Gastroesophageal sphincter (tissue), 4 donors: ENCODE measurements at places on chromosomes 12 and 14.
A peak's percentile ranks its signal among the peaks of the same experiment; 100 is the strongest.

GRCh38 chr12:122875590-122876220, 20.2 kb downstream of the VPS37B start:
- no peak for ATAC-seq

GRCh38 chr14:65296402-65296801, 116.1 kb upstream of the FUT8 start:
- no peak for ATAC-seq

GRCh38 chr12:106945261-106945851, 10.4 kb upstream of the TMEM263 start:
- ATAC-seq = no peak

DNA sequence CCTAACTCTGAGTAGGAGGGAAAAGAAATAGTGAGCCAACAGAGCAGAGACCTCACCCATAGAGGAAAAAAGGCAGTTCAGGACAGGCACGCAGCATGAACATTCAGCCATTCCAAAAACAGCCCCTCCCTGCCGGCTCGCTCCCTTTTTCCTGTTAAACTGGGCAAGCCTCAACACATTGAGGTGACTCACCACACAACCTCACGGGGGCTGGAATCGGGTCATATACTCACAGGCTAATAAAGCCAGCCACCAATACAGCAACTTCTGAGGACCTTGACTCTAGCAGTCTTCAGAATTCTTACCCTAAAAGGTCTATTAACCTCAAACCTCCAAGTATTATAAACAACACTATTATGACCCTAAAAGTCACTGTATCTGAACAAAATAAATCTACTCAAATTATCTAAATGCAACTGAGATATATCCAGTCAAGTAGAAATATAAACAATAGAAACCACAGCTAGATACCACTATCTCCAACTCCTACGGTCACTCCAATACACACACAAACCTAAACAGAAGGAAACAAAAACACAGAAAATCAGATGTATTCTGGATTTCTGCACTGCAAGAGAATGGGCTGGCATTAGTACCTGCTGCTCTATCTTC, 6.3 kb downstream of the YBX3 start:
- peak; percentile 92 for ATAC-seq

GRCh38 chr12:103016381-103016780, 58.9 kb downstream of the ASCL1 start:
- no peak for ATAC-seq

DNA sequence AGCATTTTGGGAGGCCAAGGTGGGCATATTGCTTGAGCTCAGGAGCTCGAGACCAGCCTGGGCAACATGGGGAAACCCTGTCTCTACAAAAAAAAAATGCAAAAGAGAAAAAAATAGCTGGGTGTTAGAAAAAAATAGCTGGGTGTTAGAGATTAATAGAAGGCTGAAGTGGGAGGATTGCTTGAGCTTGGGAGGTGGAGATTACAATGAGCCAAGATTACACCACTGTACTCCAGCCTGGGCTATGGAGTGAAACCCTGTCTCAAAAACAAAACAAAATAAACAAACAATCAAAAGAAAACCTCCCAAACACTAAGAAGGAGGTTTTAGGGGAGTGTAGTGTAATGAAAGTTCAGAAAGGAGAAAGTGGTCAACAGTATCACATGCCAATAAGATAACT, 202.1 kb downstream of the FLRT2 start:
- no peak for ATAC-seq

GRCh38 chr14:82411298-82411697, 877.6 kb upstream of the SEL1L start:
- ATAC-seq = no peak

DNA sequence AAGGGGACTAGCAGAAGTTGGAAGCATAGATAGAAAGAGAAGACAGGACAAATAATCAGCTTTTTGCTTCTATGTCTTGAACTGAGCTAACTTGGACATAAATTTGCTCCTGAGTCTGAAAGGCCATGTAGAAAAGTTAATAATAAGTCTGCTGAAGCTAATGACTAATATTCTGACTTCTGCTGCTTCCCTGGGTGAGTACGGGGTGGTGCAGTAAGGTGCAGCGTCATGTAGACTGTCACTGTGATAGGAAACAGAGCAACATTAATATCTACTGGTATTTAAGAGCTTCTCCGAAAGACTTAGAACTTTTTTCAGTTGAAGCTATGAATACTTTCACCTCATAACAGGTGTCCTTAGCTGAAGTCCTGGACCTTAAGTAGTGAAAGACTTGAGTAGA, 34.1 kb upstream of the CPM start:
- ATAC-seq = no peak

GRCh38 chr12:117119592-117120198, 20.5 kb upstream of the TESC start:
- peak; percentile 65 for ATAC-seq

GRCh38 chr12:77204083-77204482, 138.7 kb upstream of the E2F7 start:
- ATAC-seq = no peak

DNA sequence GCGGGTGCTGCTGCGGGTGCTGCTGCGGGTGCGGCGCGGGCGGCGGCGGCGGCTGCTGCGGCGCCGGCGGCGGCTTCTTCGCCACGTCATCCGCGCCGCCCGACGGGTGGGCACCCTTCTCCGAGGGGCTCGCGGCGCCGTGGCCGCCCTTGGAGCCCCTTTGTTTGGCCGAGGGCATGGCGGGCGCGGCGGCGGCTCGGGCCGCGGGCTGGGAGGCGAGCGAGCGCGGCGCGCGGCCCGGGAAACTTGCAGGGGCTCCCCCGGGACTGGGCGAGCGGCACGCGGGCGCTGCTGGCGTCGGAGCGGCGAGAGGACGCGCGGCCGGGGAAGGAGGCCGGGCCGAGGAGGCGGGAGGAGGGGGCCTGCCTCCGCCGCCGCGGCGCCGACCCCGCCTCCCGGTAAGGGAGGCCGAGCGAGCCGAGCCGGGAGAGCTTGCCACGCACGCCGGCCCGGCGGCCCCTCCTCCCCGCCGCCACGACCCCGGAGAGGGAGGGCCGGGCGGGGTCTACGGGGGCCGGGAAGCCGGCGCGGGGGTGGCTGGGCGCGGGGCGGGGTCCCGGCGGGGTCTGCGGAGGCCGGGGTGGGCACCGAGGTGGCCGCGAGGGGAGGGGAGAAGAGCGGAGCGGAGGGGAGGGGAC, at the start of gene CKAP4:
Gene CKAP4, minus strand, starts transcription at position 347 of the 638 bp plus-strand sequence. Its CDS starts 169 bp downstream, at position 178.
- peak; percentile 91 for ATAC-seq

GRCh38 chr12:105107171-105107493, 399 bp upstream of the WASHC4 start:
- peak; percentile 54 for ATAC-seq

- peak; percentile 78 for ATAC-seq
These were observed 185.6 kb upstream of the ARID2 start for GRCh38 chr12:45543887-45544286.

DNA sequence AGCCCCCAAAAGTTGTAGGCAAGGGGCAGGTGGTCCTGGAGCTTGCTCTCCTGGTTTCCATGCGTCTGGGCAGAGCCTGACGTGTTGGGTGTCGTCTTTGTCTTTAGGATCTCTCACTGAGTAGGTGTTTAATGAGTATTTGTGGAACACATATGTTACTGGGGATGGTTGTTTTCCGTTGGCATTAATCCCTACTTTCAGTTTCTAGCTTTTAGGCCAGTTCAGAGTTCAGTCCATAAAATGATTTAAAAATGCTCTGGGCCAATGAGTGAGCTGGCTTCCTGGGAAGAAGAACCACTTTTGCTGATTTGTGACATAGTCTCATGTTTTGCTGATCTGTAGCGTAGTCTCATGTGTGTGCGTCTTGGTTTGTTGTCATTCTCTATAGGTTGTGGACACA, 10.9 kb downstream of the AACS start:
- no peak for ATAC-seq

- ATAC-seq = no peak
These were observed 644 bp downstream of the NAB2 start for GRCh38 chr12:57089271-57090245.

GRCh38 chr12:130983328-130984017, 29.8 kb downstream of the ADGRD1 start:
- peak; percentile 85 for ATAC-seq

GRCh38 chr12:46535907-46536306, 163.3 kb upstream of the SLC38A2 start:
- ATAC-seq = no peak

- no peak for ATAC-seq
These were observed 461.0 kb downstream of the ADAMTS20 start for GRCh38 chr12:43090981-43091380.

GRCh38 chr12:95411466-95411865, 62.5 kb upstream of the METAP2 start:
- ATAC-seq = no peak

- peak; percentile 16 for ATAC-seq
These were observed 87.1 kb upstream of the FOXN3 start for GRCh38 chr14:89504091-89504490.

GRCh38 chr14:73887318-73887616, 608 bp downstream of the ZNF410 start:
- no peak for ATAC-seq

DNA sequence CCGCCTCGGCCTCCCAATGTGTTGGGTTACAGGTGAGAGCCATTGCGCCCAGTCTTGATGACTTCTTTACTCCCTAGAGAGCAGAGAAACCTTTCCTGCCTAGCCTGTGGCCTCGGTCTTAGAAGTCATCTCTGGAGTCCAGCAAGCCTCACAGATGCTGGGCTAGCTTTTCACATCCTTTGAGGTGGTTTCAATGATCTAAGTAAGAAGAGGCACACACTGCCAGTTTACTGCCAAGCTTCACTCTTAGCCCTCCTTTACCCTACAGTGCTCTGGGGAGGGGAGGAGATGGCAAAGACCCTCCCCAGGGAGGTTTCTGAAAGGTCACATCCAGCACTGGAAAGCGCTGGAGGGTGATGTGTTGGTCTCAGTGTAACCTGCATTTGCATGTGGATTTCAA, 304.8 kb downstream of the PCNX1 start:
- ATAC-seq = no peak

DNA sequence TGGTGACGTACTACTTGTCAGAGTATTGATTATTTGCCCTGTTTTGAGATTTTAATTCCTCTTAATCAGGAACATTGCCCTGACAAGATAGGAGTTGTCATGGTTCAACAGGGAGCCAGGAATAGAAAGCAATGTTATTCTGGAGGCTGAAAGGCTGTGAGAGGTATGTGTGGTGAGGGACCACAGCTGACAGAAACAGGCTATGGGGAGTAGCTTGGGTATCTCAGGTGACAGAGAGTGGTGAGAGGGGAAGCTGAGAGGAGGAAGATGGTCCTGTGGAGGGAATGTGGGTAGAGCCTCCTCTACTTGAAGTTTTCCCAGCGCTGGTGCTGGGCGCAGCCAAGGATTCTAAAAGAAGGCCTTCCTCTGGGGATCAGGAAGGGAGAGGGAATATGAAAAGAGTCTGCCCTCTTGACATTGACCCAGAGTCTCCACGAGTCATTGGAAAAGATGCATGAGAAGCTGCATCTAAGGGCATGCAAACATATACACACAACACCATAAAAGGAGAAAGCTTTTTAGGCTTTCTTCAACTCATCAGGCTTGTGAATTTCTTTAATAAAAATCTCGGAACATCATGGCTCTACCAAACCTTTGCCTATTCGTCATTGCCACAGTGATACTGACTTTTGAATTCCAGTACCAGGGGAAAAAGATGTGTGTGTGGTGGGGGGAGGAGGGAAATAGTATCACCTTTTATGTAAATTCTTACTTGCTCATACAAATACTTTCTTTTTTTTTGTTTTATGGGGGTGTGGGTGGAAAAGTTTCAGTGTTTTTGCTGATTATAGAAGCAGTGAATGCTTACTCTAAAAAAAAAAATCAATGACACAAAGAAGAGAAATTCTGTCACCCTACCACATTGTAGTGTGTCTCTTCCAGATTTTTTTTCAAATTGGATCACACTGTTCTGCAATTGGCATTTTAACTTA, 39.9 kb upstream of the DHRS7 start:
- no peak for ATAC-seq

- ATAC-seq = no peak
These were observed 785 bp upstream of the LHX5 start for GRCh38 chr12:113472191-113473121.

DNA sequence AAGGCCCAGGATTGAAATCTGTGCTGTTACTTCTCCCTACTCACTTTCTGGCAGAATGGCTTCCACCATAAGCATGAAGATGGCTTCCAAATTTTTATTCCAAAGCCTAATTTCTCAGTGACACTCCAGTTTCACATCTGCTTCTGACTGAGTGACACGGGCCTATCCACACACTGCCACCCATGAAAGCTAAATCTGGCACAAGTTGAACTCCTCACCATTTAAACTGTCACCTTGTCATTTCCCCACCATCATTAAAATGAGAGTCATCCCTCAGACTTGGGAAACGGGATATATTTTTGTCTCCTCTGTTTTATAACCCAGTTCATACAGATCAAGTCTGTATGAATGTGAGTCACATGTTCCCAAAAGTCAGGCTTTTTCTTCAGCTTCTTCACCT, 77.1 kb downstream of the MGST1 start:
- ATAC-seq = no peak

DNA sequence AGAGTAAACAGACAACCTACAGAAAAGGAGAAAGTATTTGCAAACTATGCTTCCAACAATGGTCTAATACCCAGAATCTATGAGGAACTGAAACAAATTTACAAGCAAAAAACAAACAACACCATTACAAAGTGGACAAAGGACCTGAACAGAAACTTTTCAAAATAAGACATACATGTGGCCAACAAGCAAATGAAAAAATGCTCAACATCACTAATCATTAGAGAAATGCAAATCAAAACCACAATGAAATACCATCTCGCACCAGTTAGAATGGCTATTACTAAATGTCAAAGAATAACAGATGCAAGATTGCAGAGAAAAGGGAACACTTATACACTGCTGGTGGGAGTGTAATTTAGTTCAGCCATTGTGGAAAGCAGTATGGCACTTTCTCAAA, 125.8 kb downstream of the C12orf42 start:
- no peak for ATAC-seq

DNA sequence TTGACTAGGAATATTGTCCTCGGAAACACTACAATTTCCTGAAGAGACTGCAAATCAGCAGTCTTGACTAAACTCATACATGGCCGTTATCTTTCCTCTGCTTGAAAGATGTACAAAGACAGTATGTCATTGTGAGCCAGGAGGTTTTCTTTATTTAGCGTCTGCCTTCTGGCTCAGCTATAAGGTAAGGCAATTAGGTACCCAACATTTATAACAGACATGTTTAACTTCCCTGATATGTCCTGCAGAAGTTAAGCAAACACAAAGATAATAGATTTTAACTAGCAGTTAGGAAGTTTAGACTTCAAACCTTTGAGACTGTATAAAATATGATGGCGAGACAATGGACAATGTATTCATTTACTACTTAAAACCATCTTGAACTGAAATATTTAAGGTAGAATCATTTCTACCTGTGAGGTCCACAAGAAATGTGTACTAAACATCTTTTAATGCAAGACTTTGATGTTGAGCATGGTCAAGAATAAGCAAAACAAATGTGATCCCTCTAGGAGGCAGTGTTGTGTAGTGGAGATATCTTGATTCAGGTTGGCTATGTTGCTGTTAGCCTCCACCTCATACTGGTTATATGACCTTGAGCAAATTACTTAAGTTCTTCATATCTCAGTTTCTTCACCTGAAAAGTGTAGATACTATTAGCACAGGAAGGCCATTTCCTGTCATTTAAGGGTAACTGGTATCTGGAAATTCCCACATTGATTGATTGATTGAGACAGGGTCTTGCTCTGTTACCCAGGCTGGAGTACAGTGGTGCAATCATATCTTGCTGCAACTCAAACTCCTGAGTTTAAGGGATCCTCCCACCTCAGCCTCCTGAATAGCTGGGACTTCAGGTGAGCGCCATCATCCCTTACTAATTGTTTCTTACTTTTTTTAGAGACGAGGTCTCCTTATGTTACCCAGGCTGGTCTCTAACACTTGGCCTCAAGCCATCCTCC, 96.3 kb upstream of the EEA1 start:
- no peak for ATAC-seq
